ENCODE measurements at places on chromosomes 7 and 10.

DNA sequence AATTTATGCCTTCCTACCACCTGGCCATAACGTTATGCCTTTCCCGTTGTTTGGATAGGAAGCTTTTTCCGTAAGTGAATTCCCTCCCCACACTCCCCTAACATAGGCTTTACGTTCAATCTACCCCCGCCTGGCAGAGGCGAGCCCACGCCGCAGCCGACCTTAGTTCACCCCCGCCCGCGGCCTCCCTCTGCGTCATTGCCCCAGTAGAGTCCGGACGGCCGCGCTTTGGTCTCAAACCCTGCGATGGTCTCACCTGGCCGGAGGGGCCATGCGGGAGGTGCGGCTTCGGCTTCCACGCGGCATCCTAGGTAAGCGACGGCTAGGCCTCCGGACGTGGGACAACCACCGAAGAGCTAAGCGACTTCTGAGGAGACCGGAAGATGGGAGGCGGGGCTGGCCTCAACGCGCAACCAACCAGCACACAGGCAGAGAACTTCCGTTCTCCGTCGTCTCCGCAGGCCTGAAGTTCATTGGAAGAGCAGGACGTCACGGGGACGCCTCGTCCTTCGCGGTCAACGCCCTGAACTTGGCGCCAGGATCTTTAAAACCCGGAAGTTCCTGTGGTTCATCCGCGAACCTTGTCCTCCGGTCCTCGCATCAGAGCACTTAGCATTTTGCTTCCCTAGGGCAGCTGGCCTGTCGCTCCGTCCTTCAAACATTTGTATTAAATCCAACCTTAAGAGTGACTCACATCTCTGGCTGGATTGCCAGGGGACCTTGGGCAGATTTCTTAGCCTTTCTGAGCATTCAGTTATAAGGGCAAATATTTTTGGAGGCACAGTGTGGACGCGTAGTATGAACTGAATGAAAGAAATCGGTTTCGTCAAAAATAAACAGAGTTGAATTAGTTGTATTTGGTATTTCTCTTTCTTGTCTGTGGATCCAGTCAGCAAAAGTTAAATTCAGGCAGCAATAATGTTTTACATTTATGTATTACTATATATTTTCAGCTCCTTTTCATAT lies at the start of gene CHCHD2:
CHCHD2 (minus strand) TSS at position 369 of the 966 bp plus-strand sequence; CDS start at position 306, 63 bp downstream.
- peak; percentile 99 for DNase-seq

GRCh38 chr7:38893061-38893460 lies 15.9 kb downstream of the VPS41 start:
- no peak for DNase-seq

DNA sequence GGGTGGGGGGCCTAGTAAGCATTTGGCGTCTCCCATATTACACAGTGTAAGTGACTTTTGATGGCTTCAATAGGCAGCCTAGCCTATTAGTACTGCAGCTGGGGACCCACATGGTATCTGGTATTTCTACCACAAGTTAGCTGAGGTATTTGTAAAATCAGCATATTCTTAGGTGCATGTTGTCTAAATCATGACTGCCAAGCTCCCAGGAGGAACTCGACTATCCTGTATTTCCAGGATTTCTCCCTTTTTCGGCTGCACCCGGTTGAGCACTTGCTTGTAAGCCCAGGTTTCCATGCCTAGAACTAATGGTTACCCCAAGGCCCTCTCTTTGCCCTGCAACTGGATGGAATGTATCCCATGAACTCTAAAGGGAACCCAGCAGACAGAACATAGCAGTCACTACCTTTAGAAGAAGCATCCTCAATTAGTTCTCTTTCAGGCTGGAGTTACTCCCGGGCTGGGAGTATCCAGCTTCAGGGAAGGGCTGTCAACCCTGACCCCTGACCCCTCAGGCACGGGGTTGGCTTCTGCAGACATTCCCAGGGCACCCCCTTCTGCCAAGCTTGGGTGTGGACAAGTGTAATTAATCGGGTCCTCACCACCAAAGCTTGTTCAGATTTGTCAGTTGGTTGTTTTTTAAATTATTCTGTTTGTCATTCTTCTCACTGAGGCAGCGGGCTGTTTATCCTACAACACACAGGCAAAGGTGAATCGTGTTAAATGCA lies 90.3 kb upstream of the PARD3 start:
- no peak for DNase-seq

DNA sequence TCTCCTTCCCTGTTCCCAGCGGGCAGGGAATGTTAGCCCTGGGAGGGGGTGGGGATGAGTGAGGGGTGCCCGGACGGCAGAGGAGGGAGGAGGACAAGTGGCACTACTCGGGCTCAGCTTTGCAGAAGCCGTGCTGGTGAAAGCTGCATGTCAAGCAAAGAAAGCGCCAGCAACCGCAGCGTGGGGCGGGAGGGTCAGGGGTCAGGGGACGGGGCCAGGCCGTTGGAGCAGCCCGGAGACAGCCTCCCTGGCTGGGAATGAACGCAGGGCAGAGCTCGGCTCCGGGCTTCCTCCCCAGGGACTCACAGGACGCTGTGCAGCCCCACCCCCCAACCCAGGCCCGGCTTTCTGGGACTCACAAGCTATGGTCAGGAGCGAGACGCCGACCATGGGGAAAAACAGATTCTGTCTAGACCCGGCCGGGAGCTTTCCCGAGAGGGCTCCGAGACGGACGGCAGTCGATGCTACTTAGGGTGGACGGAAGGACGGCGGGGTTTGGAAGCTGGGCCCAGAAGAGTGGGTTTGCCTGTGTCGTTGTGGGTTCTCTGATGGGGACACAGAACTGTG lies 113.4 kb downstream of the VIPR2 start:
- DNase-seq = no peak

DNA sequence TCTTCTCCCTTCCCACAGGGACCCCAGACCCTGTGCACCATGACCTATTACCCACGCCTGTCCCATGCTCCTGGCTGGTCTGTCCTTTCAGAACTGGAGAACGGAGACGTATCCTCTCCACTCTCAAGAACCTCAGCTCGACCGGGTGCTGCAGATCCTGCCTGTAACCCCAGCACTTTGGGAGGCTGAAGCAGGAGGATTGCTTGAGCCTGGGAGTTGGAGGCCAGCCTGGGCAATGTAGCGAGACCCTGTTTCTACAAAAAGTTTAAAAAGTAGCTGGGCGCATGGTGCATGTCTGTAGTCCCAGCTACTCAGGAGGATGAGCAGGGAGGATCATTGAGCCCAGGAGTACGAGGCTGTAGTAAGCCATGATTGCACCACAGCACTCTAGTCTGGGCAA lies 37.2 kb upstream of the MYL10 start:
- no peak for DNase-seq

DNA sequence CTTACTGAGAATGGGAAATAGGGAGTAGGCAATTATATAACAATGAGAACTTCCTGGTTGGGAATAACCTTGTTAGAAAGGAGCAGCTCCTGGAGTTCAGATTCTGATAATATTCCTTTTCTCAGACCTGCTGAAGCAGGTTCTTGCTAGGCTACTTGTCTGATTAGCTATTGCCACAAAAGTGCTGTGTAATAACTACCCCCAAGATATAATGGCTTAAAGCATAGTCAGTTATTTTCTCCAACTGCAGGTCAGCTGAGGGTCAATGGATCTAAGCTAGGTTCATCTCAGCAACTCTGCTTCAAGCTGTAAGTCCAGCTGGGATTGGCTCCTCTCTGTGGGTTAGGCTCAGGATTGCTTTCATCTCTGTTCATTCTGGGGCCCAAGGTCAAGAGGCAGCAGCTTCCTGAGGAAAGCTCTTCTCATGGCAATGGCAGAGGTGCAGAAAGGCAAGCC lies 9.4 kb upstream of the CNOT4 start:
- no peak for DNase-seq

GRCh38 chr7:30330134-30331111 lies 46.0 kb downstream of the ZNRF2 start:
- DNase-seq = peak; percentile 43

GRCh38 chr10:71623098-71623985 lies 96.2 kb downstream of the C10orf105 start:
- DNase-seq = peak; percentile 27

- DNase-seq = peak; percentile 38
Observed at GRCh38 chr7:44261240-44261639, 60.5 kb downstream of the YKT6 start.

DNA sequence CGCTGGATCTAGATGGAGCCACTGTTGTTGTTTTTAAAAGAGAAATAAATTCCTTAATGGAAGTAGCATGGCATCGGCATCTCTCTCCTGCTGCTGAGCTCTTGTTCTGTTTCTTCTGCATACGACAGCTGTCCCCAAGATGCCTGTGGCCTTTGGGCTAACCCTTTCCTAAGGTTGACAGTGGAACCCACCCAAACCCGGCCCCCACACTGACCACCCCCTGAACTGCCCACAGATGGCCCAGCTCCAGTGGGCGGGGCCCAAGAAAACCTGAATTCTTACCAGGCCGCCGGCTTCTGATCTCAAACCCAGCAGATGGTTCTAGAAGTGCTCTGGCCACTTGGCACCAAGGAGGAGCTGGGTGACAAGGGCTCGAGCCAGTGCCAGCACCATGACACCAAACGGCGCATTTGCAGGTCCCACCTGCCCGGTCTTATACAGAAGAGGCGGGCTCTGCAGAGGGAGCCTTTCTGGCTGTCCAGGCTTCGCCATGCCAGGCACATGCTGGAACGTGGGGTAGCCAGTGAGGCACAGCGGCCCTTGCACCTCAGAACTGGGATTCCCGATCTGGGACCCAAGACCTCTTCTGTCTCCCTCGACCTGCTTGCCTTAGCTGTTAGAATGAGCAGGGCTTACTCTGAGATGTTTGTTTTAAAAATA lies 82.7 kb downstream of the RGS10 start:
- no peak for DNase-seq

DNA sequence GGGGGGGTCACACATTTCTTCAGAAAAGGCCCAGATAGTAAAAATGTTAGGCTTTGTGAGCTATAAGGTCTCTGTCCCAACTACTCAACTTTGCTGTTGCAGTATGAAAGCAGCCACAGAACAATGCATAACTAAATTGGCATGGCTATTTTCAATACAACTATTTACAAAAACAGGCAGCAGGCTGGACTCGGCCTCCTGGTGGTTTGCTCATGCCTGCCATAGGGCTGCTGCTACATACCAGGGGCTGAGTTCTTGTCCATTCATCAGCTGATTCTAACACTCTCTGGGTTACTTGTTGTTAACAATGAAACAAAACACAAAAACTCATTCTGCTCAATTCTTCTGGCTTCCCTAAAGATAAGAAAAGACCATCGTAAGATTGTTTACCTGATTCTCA lies 109.4 kb upstream of the ADAM12 start:
- DNase-seq = no peak

- DNase-seq = no peak
Observed at GRCh38 chr7:150874401-150875198, 22.3 kb downstream of the AOC1 start.

DNA sequence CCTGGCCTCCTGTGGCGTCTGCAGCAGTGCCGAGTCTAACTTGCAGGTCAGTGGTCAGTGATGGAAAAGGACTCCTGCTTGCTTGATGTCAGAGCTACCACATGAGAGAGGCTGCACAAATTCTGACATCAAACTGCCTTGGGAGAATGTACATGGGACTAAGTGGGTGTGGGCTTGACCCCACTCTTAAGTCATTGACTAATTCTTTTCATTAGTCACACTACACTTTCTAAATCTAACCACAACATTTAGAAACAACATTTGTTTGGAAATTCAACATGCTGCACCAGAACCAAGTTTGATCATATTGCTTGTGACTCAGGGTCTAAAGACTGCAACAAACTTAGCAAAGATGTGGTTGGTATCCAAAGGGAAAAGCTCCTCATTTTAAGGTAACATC lies 24.4 kb upstream of the CDC14C start:
- no peak for DNase-seq

DNA sequence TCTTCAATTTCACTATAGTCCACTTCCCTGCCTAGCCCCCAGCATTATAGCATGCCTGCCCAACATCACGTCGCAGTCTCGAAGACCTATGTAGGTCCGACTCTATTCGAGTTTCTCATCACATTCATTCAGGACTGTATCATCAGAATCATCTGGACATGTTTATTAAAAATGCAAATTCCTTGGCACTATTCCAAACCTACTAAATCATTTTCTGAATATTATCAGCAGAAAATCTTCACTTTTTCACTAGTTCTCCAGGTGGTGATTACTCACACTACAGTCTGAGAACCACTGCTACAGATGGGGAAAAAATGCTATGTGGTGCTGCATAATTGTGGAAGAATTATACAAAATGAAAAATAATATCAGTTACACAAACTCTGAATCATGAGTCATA lies 29.3 kb upstream of the ETV1 start:
- no peak for DNase-seq

DNA sequence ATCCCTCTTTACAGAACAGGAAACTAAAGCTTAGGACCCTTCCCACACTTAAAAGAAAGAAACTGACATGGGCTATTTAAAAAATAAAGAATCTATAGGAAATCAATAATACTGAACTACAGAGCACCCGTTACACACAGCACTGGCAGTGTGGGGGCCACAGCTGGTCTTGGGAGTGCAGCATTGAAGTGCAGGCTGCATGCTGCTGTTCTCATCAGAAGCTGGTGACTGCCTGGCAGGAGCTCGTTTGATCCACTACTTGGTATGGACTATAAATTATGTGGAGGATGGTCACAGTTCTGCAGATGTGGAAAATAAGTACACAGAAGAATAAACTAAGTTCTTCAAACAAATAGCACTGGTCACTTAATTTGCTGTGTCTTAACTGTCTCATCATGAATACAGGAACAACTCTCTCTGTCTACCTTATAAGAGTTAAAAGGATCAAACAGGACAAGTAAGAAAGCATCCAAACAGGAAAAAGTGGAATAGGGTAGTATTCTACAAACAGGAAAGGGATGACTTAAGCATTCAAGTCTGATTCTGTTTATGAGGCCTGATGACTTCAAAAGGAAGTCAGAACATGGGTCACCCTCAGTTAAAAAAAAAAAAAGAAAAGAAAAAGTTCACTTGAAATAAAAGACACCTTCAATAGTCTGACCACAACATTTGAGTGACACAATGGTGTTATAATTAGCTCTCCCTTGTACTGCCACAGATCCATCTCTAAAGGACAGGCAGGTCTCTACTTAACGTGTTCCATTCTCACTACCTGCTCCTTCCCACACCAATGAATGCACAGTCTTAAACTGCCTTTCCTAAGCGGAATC lies 21.0 kb downstream of the DOCK4 start:
- no peak for DNase-seq

- DNase-seq = no peak
Observed at GRCh38 chr7:155181768-155182167, 111.6 kb downstream of the HTR5A start.

DNA sequence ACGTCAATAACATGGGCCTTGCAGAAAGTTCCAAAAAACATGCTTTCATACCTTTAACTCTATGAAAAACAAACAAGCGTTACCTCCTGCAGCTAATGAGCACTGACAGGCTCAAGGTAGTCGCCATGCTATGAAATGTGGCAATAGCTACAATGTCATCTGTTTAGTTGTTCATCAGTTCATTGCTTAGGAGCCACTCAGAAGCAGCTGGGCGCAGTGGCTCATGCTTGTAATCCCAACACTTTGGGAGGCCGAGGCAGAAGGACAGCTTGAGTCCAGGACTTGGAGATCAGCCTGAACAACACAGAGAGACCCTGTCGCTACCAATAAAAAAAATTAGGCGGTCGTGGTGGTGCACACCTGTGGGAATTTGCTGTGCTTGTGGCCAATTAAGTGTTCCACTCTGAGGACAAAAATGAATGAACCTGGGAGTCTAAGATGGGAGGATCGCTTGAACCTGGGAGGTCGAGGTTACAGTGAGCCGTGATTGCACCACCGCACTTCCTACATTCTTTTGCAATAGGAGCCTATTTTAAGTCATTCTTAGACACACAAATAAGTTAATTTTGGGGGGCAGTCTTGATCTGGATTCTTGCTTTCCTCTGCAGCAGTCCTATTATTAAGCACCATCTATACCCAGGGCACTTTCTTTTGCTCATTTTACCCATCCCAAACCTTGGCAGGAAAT lies 276.2 kb upstream of the KLF14 start:
- DNase-seq = no peak
